ENCODE measurements at places on chromosomes 6 and 20.

DNA sequence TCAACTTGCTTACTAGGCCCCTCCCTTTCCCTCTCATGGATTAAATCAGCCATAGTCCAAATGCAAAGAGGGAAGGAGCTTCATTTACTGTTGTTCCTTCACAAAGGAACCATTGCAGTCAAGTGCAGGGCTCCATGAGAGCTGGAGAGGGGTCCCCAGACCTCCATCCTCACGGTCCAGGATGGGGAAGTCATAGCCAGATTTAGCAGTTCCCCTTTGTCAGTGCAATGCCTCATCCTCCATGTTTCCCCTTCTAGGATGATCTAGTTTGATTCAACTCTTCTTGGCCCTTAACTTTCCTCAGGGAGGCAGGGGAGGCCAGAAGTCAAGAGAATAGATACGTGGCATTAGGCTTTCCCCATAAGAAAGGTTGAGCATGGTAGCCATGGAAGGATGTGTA, 66.5 kb upstream of the FUCA2 start:
- DNase-seq: no peak

GRCh38 chr20:51766994-51767866, 960 bp downstream of the ATP9A start:
- DNase-seq: no peak

- no peak for DNase-seq
Measured at GRCh38 chr6:101851911-101852310, 458.4 kb downstream of the GRIK2 start.

DNA sequence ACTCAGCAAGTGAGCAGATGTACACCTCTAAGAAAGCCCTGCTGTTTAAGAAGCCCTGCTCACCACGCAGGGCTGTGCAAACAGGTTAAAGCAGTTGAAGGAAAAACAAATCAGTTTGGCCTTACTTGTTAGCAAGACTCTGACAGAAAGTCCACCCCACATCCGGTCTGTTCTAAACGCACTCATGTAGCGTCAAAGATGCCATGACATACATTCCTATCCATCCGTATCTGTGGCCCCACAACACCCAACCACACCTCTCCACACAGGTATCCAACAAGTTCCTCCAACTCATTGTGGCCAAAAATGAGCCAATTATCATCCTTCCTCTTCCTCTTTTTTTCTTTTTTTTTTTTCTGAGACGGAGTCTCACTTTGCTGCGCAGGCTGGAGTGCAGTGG, 22.8 kb upstream of the RAB22A start:
- no peak for DNase-seq

- no peak for DNase-seq
Measured at GRCh38 chr20:33769043-33769442, 37.2 kb downstream of the ZNF341 start.
